Stimulated activated CD8-positive, alpha-beta memory T cell treated with anti-CD3 and anti-CD28 coated beads, Interleukin-7, amount 100 ng/mL, for 1 hour (primary cell): ENCODE measurements at places on chromosomes 4 and X.

DNA sequence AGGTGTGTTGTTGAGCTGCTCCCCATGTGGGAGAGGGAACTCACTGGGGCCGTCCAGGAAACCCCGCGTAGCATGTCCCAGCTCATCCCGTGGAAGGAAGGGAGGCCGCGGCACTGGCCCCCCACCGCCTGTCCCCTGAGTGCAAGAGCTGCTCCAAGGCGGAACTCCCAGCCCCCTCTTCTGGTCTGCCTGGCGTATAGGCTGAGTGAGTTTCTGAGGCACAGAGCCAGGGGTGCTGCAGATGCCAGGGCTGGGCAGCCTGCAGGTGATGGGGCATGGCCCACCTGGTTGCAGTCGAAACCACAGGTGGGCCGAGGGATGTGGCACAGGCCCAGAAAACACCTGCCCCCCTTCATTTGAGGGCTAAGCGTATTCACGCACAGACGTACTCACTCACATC lies 49.6 kb downstream of the ABLIM2 start:
- DNase-seq: no peak

DNA sequence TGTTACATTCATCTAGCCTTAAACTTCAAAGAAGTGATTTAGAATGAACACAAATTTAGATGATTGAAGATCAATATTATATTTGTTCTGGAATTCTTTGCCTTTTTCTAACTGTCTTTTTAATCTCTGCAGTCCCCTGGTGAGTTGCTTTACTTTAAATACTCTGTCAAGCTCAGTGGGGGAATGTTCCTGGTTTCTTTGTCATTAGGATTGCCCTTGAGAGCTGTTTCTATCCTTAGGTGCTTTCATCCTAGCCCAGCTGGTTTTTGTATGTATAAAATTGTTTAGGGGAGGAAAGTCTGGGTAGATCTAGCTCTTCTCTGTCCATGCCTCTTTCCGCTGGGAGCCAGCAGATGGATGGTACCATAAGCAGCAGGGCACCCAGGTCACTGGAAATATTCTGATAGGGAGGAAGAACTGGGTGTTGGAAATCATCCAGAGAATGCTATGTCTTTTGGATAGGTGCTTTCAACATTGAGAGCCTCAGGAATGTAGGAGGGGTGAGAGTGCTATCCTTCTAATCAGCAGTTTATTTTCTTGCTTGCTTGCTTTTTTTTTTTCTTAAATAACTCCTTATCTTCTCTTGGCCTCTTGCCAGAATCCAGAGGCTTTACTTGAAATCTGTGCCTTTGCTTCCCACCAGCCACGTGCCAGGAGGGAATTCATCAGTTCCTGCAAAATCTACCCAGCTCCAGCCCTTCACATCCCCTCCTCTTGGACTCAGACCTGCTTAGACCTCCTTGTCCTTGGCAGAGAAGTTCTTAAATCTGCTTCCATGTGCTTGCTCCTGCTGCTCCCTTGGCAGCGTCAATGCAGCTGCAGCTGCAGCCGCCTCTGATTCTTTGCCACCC lies 215.3 kb upstream of the ANXA3 start:
- no peak for DNase-seq

DNA sequence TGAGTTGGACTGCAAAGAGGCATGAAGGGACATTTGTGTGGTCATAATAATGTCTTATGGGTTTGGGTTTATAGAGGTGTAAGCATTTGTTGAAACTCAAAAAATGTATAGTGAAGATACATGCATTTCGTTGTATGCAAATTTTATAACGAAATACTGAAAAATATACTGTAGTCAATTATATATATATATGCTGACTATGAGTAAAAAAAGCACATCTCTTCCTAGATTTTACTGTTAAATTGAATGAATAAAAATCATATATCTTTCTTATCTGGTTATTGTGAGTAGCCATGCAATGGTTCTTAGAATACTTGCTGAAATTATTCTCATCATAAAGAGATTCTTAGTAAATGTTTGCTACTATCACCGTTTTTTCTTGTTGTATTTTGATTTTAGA lies 34.5 kb downstream of the UGT2B10 start:
- DNase-seq: no peak

DNA sequence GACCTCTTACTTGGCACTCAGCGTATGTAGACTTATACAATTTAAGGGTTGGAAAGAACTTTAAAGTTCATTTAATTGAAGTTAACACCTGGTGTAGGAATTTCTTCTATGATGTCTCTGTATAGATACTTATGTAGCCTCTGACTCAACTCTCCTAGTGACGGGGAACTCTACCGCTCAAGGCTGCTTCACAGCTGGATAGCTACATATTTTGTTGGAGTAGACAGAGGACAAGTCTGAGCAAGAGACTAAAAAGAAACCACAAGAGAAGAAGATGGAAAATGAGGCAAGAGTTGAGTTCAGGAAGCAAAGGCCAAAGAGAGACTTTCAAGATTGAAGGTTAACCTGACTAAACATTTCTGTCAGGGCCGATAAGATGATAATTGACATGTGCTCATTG lies 52.6 kb downstream of the GPR50 start:
- DNase-seq: no peak

- no peak for DNase-seq
These were observed 296.2 kb downstream of the INPP4B start for GRCh38 chr4:142549726-142550463.

GRCh38 chr4:182528819-182529218 lies 285.6 kb downstream of the TENM3 start:
- DNase-seq: no peak

DNA sequence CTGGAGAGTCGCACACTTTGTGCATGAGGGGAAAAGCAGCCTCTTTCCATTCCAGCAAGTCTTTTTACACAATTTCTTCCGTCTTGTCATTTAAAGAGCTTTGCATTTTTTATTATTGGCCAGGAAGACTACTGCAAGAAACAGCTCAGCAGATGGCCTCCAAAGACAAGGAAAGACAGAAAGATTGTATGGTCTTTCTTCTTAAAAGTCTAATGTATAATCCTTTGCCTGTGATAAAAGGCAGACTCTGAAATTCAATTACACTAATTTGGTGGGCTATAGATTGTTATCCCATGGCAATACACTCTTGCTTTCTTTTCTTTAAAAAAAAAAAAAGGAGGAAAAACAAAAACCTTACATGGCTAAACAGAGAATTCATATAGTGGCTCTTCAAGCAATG lies 5.9 kb downstream of the CAPN6 start:
- DNase-seq: no peak

GRCh38 chr4:71217688-71218087 lies 121.1 kb upstream of the SLC4A4 start:
- DNase-seq: no peak

DNA sequence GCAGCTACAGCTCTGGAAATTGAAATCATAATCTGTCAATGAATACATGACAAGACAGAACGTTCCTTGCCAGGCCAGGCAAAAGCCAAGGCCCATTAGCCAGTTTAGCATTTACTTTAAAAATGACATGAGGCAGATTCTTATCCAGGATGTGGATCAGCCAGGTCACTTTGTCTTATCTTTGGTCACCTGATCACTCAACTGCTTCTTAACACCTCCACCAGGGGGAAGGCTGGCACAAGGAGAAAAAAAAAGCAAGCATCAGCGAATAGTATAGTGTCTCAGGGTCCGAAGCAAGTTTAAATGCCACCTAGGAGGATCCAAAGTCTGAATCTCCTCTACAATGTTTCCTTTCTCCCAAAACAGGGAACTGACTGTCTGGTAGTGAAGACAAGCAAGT lies 18.8 kb downstream of the ATP1B4 start:
- DNase-seq: no peak

DNA sequence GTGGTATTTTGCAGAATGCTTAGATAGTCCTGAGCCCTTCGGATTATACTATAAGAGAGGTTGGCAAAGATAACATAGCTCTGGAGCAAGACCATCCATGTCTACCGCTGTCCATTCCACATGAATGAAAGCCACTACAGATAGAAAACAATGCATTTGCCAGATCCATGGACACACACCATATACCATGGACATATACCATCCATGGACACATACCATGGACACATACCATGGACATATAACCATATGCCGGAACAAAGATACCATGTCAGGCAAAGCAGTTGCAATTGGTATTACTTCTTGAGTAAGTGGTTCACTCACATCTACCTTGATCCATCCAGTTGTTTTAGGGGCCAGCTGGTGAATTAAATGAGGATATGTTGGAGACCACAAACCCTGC lies 53.2 kb upstream of the ATP6AP2 start:
- no peak for DNase-seq

DNA sequence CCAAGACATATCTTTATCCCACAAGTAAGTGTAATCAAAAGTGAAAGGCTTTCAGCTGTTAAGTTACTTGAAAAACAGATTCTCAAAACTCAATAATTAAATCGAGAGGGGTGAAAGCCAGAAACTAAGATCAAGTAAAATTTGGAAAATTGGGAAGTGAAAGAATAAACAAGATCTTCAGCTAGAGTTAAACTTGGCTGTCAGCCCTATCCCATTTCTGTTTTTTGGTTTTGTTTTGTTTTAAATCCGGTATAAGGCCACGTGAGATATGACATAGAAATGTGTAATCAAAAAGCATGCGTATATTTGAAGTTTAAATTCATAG lies 856.8 kb downstream of the STIM2 start:
- no peak for DNase-seq

- DNase-seq: no peak
These were observed 72.9 kb upstream of the FABP2 start for GRCh38 chr4:119394826-119395225.

- no peak for DNase-seq
These were observed 758.5 kb downstream of the KCTD8 start for GRCh38 chr4:43690116-43690515.

DNA sequence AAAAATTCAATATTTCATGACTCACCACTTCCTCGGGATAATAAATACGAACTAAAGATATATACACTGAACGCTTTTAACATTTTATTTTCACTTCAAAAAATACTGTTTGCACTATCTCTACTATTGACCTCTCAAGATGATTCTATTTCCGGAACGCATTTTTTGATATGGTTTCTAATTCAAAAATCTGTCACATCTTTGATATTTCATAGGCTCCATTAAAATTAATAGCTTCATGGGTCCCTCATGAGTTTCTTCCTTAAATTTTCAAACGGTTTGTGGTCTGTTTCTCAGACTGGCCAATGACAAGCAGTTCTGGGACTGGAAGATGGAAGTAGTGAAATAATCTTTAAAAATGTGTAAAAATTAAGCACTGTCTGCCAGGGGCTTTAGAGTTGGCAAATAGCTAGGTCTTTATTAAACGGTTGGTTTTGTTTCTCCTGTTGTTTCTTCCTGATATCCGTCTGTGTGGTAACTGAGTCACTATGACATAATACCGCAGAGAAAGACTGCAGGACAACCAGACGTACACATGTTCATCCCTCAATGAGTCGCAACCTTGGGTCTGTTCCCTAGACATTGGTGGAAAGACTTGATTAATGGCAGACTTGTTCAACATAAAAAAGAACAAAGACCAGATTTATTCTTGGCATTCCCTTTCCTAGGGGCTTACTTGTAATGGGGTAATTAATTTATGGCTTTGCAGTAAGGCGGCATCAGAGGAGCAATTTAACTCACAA lies 133.8 kb downstream of the PALLD start:
- DNase-seq: no peak

- no peak for DNase-seq
These were observed 5.6 kb downstream of the GAK start for GRCh38 chr4:926538-926937.

GRCh38 chrX:20060961-20061748 lies 55.6 kb downstream of the MAP7D2 start:
- DNase-seq: no peak

DNA sequence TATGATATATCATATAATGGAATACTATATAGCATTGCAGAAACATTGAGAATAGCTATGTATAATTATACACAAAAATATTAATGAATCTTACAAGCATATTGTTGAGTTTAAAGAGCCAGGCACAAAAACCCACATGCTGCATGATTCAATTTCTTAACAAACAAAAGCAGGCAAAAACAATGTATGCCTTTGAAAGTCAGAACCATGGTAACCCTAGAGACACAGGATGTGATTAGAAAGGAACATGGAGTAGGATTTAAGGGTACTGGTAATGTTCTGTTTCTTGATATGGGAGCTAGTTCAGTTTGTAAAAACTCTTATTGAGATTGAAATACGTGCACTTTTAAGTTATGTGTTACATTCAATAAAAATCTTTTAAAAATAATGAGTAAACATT lies 21.5 kb downstream of the CXCL8 start:
- no peak for DNase-seq

- no peak for DNase-seq
These were observed 15.0 kb upstream of the STS start for GRCh38 chrX:7132335-7133049.

DNA sequence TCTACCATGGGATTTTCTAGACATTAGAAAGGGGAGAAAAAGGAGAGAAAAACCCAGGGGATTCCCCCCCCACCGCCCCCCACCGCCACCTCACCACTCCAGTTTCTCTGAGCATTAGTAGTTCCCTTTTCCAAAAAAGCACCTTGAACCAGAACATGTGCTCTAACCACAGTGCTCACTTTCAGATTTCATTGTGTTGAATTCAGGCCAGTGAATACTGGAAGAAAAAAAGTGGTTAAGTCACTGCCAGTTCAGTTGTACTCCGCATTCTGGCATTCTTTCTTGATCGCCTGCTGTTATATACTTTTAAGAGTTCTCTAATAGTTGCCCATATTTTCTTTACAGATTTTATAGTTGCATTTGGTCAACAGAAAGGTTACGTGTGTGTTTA lies 40.9 kb downstream of the JADE3 start:
- no peak for DNase-seq

GRCh38 chrX:120087289-120088017 lies 10.0 kb upstream of the RHOXF2B start:
- DNase-seq: no peak

GRCh38 chrX:40866893-40867292 lies 131.6 kb upstream of the MED14 start:
- no peak for DNase-seq

- DNase-seq: no peak
These were observed 1056.2 kb downstream of the DMD start for GRCh38 chrX:32155044-32155638.

DNA sequence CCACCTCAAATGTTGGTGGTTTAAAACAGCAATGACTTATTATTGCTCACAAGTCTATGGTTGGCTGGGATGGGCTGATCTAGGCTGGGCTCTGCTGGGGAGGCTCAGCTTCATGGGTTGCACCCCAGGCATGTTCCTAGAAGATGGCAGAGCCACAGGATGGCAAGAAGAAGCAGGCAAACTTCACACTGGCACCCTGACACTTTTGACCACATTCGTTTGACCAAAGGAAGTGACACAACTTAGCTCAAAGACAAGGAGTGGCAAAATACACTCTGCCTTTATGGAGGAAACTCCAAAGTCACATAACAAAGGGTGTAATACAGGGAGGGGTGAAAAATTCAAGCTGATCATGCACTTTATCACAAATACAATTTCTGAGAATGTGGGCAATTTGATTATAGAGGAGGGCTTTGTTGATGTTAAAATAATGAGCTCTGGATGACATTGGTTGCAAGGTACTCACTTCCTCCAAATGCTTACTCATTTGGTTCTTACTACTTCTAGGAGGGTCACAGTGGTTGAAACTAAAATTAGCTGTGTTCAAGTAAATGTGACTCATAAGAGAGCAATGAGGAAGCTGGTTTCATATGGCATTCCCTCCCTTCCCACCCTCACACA lies 249.2 kb upstream of the RPS6KA3 start:
- no peak for DNase-seq

- no peak for DNase-seq
These were observed 6.0 kb upstream of the CENPE start for GRCh38 chr4:103204111-103204510.

GRCh38 chrX:10904220-10904619 lies 206.9 kb upstream of the HCCS start:
- DNase-seq: no peak

GRCh38 chrX:43456063-43456462 lies 200.0 kb upstream of the MAOA start:
- DNase-seq: no peak

GRCh38 chr4:140260227-140260626 lies 106.2 kb upstream of the MAML3 start:
- DNase-seq: no peak
